ENCODE measurements at places on chromosomes 2 and 18. TPM values are rescaled to one million over a fixed set of nuclear protein-coding genes. Genes with fewer than 3 reads are reported as not detected.

GRCh38 chr2:225471482-225471881 lies 72.0 kb downstream of the NYAP2 start:
- no peak for DNase-seq
- H3K4me3 ChIP-seq, result no peak overlapping the region
- H3K27ac ChIP-seq, result no peak overlapping the region

Gene TRIM54
- not detected for total RNA-seq

- peak; percentile 68 for DNase-seq
- peak overlapping the region; percentile 83 for H3K4me3 ChIP-seq
- H3K4me1 ChIP-seq, result peaks cover 33% of the 10 kb centered on the region
- H3K36me3 ChIP-seq, result peaks cover 30% of the 10 kb centered on the region
These were observed 642 bp upstream of the SRSF7 start for GRCh38 chr2:38751596-38752410.

Gene TP53I3
- total RNA-seq, result 36.5 TPM

- H3K27me3 ChIP-seq, result no peaks in the 10 kb centered on the region
- no peak for DNase-seq
- no peaks in the 10 kb centered on the region for H3K36me3 ChIP-seq
- H3K4me3 ChIP-seq, result no peak overlapping the region
- peaks cover 14% of the 10 kb centered on the region for H3K4me1 ChIP-seq
These were observed 50.2 kb downstream of the AGAP1 start for GRCh38 chr2:235543851-235544688.

GRCh38 chr2:143786026-143786765 lies 657.0 kb downstream of the ARHGAP15 start:
- H3K27ac ChIP-seq, result no peak overlapping the region
- H3K27me3 ChIP-seq, result no peaks in the 10 kb centered on the region
- no peak for DNase-seq
- H3K4me1 ChIP-seq, result peaks cover 6% of the 10 kb centered on the region
- H3K36me3 ChIP-seq, result no peaks in the 10 kb centered on the region

Gene MROH2A
- total RNA-seq, result not detected

DNA sequence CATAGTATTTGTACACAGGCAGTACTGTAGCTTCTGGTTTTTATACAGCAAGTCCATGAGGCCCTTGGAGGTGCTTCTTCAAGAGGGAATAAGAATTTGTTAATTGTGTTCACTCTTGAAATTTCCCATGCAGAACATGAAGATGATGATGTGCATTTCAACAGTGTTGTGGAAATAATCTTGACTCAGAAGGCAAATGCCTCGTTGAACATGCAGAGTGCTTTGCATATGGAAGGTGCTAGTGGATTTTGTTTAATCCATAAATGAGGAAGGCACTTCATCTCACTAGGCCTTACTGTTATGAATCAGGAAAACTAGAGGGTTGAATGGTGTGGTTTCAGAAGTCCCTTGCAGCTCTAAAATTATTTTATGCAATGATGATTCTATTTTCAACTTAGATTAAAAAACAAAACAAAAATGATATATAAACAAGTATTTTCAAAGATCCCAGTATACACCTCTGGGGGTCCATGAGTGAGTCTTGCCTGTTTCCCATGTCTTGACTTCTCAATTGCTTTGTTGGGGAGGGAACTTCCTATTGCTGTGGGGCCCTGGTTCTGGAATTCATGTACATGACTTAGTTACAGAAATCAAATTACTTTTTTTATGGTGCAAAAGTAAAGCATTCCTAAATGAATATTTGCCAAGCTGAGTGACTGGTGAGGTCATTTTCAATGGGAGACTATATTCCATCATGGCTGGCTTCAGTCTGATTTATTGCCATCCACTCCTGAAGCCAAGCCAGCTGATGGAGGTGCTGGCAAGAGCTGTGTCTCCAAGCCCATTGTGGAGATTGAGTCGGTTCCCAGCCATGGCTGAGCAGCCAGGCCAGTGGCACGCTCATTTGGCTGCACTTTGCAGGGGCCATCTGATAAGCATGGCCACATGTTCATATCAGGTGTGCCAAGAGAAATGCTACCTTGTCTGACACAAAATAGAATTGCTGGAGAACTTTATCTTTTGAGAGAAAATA lies 56.5 kb downstream of the MGAT5 start:
- no peak overlapping the region for H3K4me3 ChIP-seq
- no peak overlapping the region for H3K27ac ChIP-seq
- no peaks in the 10 kb centered on the region for H3K36me3 ChIP-seq
- H3K4me1 ChIP-seq, result no peaks in the 10 kb centered on the region
- no peak for DNase-seq
- no peaks in the 10 kb centered on the region for H3K27me3 ChIP-seq

DNA sequence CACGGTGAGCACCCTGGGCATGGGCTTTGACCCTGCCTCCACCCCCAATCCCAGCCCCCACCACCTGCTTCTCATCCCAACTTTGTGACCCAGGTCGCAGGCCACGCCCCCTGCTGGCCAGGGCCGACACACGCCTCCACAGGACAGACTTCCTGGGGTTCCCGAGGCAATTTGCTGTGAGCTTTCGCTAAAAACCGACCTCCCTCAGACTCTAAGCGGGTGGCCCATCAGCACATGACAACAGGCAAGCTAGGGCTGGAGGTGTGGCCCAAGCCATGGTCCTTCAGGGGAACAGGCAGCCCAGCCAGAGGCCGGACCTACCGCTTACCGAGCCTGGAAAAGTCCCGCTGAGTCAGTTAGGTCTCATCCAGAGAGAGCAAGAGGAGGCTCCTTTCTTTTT lies 31.9 kb downstream of the C1QL2 start:
- H3K4me1 ChIP-seq, result no peaks in the 10 kb centered on the region
- H3K4me3 ChIP-seq, result no peak overlapping the region
- H3K27ac ChIP-seq, result no peak overlapping the region
- no peaks in the 10 kb centered on the region for H3K27me3 ChIP-seq
- DNase-seq, result peak; percentile 74
